ENCODE measurements at places on chromosomes 2 and 18.

DNA sequence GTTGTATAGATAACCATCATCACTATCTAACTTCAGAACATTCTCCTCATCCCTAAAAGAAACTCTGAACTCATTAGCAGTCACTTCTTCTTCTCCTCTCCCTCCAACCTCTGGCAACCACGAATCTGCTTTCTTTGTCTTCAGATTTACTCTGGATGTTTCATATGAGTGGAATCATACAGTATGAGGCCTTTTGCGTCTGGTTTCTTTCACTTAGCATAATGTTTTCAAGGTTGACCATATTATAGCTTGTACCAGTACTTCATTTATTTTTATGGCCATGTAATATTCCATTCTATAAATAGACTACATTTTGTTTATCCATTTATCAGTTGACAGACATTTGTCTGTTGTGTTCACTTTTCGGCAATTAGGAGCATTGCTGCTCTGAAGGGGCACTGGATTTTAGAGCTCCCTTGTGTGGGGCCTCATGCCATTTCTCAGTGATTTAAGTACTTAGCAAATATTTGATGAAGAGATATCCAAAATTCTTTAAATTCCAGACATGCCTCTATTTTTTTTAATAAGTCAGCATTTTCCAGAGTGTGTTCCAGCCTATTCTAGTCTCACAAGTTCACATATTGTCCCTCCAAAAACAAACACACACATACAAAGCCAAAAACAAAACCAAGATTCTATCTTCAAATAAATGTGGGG, 22.5 kb upstream of the MAP3K20 start:
- DNase-seq: no peak

DNA sequence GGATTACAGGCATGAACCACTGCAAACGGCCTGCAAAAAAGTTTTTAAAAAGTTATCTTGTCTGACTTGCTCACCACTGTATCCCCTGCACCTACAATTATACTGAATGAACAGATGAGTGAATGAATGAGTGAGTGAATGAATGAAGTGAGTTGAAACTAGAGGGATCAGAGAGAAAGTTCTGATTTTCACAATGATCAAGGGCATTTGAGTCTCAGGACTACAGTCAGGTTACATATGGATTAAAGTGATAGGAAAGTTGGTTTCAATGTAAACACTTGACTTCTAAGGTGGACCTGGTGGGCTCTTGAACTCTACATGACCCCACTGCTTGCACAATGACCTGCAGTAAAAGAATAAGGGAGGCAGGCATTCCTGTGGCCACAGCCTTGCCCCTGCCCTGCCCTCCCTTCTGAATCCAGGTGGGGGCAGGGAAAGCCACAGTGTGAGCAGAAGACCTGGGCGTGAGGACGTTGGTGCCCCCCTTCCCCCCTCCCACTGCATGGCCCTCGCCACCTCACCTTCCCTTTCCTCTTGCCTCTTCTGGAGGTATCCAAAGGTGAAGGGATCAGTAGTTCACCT, 10.7 kb downstream of the C2orf80 start:
- no peak for DNase-seq

GRCh38 chr18:73839441-73839840, 308.2 kb downstream of the FBXO15 start:
- DNase-seq: no peak

DNA sequence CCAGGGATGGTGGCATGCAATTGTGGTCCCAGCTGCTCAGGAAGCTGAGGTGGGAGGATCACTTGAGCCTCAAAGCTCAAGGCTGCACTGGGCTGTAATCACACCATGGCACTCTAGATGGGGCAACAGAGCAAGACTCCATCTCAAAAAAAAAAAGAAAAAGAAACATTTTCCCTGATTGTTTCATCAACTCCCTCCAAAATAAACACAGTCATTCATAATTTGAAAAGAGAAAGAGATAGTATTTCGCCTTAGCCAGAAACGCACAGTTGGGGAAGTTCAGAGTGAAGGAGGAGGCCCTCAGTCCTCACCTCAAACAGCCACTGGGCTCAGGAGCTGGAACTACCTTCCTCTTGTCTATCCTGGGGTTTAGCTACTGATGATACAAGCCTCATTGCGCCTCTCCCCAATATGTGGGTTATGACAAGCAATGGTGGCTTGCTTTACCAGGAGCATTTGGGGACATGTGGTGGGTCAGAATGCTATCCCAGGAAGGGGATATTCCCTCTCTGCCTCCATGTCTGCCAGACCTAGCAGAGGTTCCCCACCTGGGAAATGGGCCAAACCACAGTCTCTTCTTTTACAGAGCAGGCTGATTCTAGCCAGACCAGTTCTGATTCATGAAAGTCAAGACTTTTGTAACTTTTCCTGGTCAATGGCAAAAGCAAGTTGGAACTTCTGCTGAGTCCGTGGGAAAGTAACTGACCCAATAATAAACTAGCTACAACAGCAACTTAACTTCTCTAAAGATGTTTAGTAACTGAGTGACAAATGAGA, 22.2 kb upstream of the TMEM87B start:
- no peak for DNase-seq

DNA sequence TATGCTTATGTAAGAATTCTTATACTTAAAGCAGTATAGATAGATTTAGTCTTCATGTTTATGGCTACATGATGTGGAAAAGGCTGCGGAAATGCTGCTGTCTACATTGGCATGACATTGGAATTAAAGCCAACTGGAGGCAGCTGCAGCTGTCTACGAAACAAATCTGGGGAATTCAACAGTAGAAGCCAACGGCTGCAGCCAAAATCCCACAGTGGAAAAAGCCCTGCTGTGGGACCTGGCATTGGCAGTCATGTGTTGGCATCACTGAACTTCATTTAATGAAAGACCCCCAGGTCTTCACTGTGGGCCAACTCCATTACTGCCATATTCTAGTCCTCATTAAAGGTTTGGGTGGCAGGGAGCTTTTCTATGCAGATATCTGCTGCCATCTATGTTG, 223.6 kb downstream of the SLC8A1 start:
- no peak for DNase-seq

GRCh38 chr2:186603286-186603685, 13.4 kb downstream of the ITGAV start:
- DNase-seq: no peak
